ENCODE measurements at places on chromosomes 2 and 18.

DNA sequence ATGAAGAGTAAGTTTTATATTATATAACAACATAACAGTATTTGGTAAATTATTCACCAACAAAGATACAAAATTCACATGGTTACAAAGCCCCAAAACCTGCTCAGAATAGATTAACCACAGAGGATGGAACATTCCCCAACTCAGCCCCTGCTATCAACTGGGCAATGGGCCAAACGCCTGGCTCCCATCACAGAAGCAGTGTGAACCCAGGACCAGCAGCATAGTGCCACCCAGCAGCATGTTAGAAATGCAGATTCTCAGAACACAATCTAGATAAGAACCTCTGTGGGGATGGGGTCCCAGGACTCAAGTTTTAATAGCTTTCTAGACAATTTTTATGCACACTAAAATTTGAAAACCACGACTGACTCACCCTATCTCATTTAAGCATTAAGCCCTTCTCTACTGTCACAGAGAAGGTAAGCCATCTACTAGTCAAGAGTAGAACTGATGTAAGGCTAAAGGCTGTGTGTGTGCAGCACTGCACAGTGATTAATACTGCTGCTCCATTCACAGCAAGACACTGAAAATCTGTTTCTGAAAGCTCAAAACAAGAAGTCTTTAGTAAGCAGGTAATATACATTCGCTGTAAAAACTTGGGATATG lies 15.2 kb downstream of the AFG3L2 start:
- no peak for DNase-seq

DNA sequence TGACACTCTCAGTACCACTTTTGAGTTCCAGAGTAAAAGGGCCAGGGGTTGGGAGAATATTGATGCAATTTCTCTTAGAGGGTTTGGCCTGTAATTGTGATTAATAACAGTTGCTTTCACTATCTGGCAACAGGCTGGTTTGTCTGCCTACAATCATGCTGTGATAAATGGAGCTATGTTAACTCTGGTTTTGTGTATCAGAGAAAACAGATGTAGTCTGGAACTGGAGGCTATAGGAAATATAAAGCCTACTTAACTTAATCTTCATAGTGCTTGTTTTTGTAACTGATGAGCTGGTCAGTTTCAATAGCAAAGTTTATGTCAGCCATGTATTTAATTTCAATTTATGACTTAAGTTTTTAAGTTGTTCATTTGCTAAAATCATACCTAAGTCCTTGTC lies 138.0 kb downstream of the AGPS start:
- DNase-seq: no peak

DNA sequence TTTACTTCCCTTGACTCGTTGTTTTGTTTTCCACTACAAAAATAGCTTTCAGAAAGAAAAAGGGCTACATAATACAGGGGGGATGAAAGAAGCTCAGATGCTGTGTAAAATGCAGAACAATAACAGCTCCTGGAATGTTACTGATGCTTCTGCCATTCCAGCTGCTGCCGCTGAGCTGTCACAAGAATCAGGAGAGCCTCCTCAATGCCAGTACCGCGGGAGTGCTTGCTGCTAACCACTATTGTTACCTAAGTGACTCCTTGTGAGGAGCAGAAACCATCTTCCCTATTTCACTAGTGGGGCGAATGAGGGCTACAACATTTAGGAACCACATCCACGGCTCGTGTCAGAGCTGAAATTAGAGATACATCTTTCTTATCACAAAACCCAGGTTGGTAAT lies 384.8 kb downstream of the GALR1 start:
- DNase-seq: no peak

GRCh38 chr18:59301929-59302328 lies 16.5 kb downstream of the CPLX4 start:
- DNase-seq: no peak

- peak; percentile 27 for DNase-seq
Observed at GRCh38 chr2:74845217-74845751, 11.4 kb downstream of the HK2 start.

DNA sequence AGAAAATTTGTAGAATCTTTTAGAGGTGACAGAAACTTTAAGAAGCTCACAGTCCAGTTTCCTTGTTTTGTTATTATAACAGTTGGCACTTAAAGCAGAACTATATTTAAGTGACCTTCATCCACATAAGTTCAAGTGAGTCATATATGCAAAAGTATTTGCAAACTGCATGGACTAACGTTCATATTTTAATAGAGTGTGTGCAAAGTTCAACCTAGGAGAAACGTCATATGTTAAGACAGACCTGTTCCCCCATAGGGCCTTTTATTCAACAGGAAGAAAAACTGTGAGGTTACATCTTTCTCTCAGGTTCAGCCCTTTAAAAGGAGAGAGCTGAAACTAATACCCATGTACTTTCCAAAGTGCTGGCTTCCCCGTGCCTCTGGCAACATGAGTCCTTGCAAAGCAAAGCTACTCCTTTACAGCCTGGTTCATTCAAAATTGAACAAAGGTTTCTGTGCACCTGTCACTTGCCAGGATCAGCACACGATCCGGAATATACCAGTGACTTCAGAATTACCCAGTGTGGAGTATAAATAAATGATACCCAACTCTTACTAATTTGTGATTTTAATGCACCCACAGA lies 280.0 kb upstream of the RAB12 start:
- no peak for DNase-seq

DNA sequence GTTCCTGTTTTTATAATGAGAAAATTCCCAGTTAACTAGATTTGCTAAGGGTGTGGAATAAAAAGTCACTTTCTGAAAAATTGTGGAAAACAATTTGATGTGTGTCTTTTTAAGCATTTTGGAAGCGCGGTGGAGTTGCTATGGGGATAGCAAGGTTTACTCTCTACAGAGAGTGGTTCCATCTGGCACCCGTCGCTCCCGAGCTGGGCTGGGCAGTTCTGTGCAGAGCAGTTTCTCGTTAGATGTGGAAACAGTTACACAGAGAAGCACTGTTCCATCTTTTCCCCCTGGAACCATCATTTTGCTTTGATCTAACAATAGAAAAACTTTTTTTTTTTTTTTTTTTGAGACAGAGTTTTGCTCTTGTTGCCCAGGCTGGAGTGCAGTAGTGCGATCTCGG lies 17.4 kb downstream of the LDLRAD4 start:
- peak; percentile 73 for DNase-seq

DNA sequence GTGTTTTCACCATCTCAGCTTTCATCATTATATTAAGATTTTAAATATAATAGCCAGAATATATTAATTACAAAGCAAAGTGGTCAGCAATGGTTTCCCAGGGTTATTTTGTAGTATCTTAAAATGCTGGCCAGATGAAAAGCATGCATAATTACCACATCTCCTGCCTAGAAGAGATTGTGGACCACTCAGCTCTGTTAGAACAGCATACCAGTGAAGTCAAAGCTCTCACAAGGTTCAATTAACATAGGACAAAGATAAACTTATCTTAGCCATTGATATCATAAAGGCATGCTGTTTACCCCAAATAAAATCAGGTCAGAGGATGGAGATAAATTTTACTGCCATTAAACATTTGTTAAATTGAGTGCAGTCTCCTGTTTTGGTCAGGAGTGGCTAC lies 19.3 kb upstream of the PDE1A start:
- no peak for DNase-seq

GRCh38 chr18:47772374-47773248 lies 157.8 kb downstream of the SMAD2 start:
- peak; percentile 32 for DNase-seq

GRCh38 chr18:50358844-50359243 lies 16.0 kb upstream of the SKA1 start:
- DNase-seq: no peak

DNA sequence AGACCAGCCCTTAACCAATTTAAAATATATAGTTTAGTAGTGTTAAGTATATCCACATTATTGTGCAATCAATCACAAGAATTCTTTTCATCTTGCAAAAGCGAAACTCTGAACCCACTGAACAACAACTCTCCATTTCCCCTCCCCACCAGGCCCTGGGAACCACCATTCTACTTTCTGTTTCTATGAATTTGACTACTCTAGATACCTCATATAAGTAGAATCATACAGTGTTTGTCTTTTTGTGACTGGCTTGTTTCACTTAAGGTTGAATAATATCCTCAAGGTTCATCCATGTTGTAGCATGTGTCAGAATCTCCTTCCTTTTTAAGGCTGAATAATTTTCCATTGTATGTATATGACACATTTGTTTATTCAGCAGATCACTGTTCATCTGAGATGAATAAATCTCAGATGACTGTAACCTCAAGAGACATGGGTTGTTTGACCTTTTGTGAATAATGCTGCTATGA lies 8.1 kb upstream of the SOS1 start:
- DNase-seq: no peak

GRCh38 chr2:177551989-177552421 lies 159.4 kb downstream of the AGPS start:
- DNase-seq: peak; percentile 82

GRCh38 chr2:111691164-111691875 lies 192.7 kb downstream of the ANAPC1 start:
- no peak for DNase-seq

GRCh38 chr18:75215663-75216062 lies 5.1 kb downstream of the TSHZ1 start:
- DNase-seq: no peak

DNA sequence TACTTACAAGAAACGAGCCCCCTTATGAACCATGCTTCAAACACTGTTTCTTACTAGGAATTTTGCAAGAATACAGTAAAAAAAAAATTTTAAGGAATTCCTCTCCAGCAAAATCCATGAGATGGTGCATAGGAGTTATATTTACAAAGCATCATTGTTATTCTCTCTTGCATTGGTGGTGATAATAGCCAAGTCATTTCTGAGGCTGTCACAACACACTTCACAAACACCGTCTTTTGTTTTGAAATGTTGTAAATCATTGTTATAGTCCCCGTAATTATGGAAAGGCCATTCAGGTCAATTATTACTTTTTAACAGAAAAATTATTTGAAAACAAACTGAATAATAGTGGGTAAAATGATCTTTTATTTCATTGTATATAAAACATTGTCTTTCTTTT lies 60.1 kb downstream of the DYNC1I2 start:
- DNase-seq: no peak

GRCh38 chr2:134663451-134664450 lies 55.0 kb downstream of the TMEM163 start:
- DNase-seq: no peak

DNA sequence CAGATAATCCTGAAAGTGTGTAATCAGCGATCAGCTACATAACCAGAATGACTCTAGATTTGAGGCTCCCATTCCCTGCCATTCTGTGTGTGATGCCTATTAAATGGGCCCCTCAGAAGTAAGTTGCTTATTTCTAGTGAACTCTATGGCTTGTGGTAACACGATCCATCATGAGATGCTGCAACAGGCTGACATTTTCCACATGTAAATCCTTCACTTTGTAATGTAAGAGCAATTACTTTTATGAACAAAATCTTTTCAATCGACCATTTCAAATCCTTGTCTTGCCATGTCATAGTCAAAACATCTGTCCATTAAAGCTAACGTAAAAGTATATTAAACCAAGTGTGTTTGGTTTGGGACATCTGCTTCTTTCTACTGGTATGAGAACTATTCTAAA lies 175.9 kb upstream of the ETAA1 start:
- no peak for DNase-seq

DNA sequence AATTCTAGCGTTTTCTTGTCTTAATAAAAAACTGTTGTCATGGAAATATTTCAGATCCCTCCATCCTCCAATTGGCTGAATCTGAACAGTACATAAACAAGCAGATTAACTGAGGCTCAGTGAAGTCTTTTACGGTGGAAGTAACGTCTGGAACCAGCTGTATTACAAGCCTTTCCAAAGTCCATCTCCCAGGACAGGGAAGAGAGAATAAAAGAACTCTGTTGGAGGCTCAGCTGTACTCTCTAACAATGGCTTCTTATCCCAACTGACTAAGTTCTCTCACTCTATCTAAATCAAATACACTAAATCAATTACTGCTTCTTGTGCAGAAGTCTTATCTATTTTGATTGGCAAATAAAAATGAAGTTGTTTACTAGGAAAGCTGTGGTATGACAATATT lies 19.9 kb upstream of the NEDD4L start:
- DNase-seq: no peak

DNA sequence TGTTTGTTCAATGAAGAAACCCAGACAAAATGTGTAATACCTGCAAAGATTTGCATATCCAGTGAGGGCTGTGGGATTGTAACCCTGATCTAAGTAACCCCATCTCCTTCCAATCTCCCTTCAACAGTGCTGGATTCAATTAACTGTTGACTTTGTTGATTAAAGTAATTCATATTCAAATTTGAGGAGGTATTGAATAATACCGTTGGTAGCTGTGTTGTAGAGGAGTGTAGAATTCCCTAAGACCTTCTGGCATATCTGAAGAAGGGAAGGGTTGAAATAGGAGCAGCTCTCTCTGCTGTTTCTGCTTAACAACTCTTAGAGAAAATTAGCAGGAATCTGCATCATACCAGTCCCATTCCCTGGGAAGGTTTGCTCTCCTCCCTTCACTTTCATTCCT lies 28.2 kb downstream of the MAIP1 start:
- DNase-seq: no peak

DNA sequence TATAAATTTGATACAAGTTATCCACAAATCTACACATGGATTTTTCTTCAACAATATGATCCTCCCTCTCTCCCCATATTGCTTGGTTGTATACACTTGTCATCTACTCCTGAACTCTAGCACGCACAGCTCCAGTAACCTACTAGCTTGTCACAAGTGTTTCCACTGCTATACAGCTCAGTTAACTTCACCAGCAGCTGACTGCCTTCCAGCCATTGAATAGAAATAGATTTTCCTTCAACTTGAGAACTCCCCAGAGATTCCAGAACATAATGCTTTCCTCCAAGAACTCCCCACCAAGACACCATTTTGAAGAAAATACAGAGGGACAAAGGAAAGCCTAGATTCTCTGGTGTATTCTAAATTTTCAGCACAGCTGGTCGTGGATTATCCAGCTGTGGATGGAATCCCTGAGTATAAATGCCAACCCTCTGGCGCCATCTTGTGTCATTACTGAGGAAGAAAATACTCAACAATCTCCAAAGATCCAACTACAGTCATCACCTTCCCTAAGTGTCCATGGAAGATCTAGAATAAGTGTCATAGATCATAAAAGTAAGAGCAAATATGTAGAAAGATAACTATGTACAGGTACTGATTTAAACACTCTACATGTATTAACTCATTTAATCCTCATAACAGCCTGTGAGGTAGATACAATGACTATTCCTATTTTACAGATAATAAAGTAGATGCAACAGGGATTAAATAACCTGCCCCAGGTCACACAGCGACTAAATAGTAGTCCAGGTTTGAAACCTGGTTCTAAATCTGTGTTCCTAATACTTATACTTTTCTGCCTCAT lies 156.7 kb downstream of the ARHGAP28 start:
- peak; percentile 59 for DNase-seq

- DNase-seq: no peak
Observed at GRCh38 chr18:35526495-35527059, 28.8 kb upstream of the INO80C start.
